ENCODE measurements at places on chromosomes 7 and 10.
A peak's percentile ranks its signal among the peaks of the same experiment; 100 is the strongest.

- DNase-seq = no peak
Measured at GRCh38 chr7:931871-932650, 22.4 kb downstream of the ADAP1 start.

- peak; percentile 10 for DNase-seq
Measured at GRCh38 chr7:135798095-135798494, 49.5 kb upstream of the FAM180A start.

- DNase-seq = no peak
Measured at GRCh38 chr7:108448584-108449505, 7.4 kb downstream of the NRCAM start.

DNA sequence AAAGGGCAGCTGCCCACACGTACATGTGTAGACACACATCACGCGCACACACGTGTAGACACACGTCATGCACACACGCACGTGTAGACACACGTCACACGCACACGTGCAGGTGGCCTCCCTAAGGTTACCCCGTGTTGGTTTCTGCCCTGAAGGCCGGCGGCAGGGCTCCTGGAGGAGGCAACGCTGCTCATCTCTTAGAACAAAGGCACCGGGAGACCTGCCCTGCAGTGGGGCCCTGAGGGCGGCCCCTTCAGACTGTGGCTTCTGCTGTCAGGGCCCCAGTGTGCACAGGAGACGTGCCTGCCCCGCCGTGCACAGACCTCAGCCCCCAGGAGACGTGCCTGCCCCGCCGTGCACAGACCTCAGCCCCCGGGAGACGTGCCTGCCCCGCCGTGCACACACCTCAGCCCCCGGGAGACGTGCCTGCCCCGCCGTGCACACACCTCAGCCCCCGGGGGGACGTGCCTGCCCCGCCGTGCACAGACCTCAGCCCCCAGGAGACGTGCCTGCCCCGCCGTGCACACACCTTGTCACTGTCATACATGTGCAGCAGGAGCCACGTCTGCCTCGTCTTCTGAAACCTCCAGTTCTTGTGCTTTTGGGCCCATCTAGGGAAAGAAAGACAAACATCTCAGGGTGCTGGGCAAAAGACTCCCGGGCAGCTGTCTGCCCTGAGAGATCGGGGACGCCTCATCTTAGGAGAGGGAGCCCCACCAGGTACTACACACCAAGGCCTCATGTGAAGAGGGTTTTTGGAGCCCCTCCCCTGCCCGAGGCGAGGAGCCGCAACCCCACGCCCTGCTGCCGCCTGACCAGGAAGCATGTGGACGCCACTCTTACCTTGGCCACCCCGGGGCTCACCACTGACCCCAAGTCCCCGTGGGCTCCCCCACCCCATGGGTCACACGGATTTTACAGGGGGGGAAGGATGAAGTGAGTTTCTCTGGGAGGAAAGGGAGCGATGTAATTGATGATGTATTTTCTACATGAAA, 17.3 kb downstream of the CYP2W1 start:
- DNase-seq = no peak

DNA sequence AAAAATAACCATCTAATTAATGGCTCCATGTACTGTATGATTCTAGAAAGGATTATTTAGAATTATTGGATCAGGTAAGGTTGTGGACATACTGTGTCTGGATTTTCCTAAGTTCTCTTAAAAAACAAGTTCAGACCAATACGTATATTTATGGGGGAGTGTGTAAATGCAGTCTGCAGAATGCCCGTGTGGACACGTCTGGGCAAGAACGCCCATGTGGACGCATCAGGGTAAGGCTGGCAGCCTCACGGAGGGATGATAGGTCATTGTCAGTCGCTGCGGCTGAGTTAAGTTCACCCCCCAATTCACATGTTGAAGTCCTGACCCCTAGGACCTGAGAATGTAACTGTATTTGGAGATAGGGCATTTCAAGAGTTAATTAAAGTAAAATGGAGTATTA, 160.0 kb upstream of the SHH start:
- DNase-seq = no peak

DNA sequence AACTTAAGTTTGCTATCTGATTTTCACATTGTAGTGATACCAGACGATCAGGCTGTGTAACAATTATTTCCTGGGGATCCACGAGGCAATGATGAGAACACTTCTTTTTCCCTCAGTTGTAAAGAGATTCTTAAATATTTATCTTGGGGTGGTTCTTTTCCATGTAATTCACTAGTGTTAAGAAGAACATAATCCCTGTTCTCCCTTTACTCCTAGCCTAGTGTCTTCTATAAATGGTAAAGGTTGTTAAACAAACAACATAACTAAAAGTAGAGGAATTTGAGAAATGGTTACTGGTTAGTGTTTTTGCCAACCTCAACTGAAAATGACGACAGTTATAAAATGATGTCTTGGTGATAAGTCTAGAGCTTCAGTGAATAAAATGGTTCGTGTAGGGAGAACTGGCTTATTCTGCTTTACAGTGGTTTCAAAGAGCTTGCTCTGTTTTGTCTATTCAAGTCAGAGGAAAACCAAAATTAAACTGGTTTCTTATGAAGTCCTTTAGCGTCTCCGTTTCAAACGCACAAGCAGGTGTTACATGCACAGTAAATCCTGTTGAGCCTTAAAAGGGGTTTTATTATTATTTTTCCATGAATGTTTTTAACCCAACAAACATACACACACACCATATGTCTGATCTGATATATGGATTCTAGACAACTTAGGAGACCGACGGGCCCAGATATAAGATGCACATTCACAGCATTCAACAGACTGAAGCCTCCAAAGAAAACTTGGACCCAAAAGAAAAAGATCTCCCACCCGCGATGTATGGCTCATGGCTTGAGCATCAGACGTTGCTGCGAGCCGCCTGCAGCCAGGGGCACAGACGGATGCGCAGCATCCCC, 1.1 kb downstream of the TBX20 start:
- no peak for DNase-seq

GRCh38 chr7:100132697-100133151, 6.0 kb downstream of the MBLAC1 start:
- no peak for DNase-seq

- no peak for DNase-seq
Measured at GRCh38 chr7:137417464-137417863, 73.9 kb upstream of the PTN start.

- no peak for DNase-seq
Measured at GRCh38 chr7:134045716-134046115, 81.4 kb upstream of the LRGUK start.

DNA sequence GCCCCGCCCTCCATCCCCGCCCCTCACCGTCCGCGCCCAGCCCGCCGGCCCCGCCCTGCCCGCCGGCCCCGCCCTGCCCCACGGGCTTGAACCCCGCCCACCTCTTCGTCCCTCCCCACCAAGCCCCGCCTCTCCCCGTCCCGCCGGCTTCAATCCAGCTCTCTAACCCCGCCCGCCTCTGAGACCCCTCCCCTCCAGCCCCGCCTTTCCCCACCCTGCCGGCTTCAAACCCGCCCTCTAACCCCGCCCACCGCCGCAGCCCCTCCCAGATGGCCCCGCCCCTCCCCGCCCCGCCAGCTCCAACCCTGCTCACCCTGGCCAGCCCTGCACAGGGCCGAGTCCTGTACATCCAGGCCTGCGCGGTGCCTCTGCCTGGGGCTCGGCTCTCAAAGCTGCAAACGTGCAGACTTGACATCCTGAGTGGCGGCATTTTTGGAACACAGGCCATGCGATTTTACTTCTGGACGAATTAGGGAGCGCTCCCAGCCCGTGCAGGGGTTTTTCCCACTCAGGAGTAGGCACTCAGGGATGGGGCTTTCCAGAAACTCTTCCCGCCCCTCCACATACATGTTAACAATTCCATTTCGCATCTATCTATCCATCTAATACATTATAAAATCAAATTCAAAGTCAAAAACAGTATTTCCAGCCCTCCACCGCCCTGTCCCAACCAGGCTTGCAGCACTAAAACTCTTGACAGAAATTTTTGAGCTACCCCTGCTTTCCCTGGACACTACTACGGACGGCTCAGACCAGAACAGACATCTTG, 477 bp upstream of the NMT2 start:
- DNase-seq = peak; percentile 97

GRCh38 chr7:2621948-2622640, 9.7 kb upstream of the TTYH3 start:
- DNase-seq = peak; percentile 89

Measured in left lung (tissue), 14 donors.